ENCODE measurements at places on chromosomes 12 and 14.

GRCh38 chr14:59229653-59230406 lies 41.4 kb downstream of the DAAM1 start:
- DNase-seq, result no peak

- no peak for DNase-seq
Observed at GRCh38 chr14:59067127-59067894, 121.2 kb upstream of the DAAM1 start.

DNA sequence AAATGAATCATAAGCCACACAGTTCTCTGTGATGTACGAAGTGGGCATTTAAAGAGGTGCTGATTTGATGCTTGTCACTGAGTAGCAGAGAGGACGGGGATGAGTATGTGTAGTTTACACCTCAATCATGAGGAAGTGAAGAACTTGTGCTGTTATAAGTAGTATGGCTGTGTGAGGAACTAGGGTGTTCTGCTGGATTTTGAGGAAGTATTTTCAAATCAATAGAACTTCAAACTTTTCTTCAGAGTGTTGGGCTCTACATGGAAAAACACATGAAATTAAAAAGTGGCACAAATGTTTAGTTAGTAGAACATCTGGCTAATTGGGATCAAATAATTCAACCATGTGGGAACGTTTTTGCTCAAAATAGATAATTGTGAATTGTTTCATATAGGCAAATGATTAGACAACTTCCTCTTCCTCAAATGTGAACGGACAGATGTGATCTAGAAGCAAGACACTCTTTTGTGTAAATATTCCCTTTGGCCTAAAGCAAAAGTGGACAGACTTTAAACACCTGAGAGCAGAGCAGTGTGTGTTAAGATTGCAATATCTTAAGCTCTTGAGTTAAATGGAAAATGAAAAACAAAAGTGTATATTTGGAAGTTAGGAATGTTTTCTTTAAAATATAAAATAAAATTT lies 168.5 kb downstream of the NAV3 start:
- no peak for DNase-seq

DNA sequence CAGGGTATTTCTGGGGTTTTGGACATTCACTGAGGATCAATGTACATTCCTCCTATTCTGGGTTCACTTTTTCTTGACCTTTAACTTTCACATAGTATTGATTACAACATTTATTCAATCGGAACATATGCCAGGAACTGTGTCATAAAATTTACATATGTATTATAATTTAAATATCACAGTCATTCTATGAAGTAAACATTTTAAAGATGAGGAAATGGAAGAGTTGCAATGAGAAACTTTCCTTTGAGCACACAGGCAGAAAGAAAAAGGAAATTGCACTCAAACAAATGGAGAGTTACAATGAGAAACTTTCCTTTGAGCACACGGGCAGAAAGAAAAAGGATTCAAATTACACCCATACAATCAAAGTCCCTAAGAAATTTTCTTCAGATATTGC lies 3.1 kb downstream of the MUCL1 start:
- no peak for DNase-seq

DNA sequence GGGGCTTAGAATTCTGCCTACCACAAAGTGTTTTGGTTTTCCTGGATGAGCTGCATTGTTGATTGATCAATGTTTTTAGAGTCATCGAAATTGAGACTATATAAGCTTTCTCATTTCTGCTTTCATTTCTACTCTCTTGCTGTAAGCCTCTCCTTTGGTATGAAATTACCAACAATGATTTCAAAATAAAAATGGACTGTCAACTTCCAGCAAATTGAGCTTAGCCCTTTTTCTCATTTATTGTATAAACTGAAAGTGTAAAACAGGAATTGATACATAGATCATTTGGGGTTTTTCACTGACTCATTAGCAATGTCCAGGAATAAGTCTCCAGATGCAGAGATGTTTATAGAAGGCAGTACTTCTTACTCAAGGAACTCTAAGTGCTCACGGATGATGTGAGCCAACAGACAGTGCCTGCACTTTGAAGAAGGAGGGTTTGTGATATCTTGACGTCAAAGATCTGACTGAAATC lies 20.0 kb upstream of the PCNX1 start:
- no peak for DNase-seq

DNA sequence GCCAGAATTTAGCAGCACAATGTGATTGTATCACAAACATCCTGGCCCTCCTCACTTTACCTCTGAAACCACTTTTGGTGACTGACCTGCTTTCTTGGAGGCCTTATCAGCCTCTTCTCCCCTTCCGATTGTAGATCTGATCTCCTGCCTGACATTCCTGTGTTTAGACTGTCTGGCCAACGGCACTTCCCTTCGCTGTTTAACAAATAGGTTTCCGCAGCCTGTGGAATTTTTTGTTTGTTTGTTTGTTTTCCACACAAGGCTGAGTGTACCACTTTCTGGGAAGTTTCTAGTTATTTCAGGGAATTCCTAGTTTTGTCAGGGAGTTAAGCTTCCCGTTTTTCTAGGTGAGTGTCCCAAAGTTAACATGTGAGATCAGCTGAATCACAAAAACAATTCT lies 65.9 kb upstream of the CDKN3 start:
- DNase-seq, result no peak

DNA sequence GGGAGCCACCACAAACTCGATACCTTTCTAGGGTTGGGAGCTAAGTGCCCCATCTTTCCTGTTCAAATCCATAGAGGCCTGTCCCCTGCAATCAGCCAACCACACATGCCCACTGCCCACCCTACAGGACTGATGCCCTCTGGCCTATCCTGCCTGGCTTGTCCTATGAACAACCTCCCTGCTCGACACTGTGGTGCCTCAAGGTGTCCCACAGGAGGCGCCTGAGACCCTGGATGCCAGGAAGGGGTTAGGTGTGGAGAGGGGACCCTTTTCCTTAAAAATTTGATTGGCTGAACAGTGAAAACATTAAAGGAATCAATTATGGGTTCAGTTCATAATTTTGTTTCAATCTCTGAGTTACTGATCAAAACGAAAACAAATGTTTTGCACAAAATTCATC lies 97.3 kb upstream of the FZD10 start:
- DNase-seq, result no peak

- no peak for DNase-seq
Observed at GRCh38 chr12:123041042-123041531, 60.6 kb downstream of the ARL6IP4 start.

GRCh38 chr14:96261053-96261452 lies 5.0 kb downstream of the BDKRB1 start:
- DNase-seq, result no peak

GRCh38 chr12:65854629-65855028 lies 30.3 kb downstream of the HMGA2 start:
- DNase-seq, result no peak

Measured in CD4-positive, alpha-beta T cell treated with Interleukin-1 beta for 1 hour (primary cell).